DND-41 (cell line): ENCODE measurements at places on chromosomes 7 and 10.
A peak's percentile ranks its signal among the peaks of the same experiment; 100 is the strongest.

- peak; percentile 56 for DNase-seq
Measured at GRCh38 chr10:15744217-15744865, 24.6 kb upstream of the ITGA8 start.

DNA sequence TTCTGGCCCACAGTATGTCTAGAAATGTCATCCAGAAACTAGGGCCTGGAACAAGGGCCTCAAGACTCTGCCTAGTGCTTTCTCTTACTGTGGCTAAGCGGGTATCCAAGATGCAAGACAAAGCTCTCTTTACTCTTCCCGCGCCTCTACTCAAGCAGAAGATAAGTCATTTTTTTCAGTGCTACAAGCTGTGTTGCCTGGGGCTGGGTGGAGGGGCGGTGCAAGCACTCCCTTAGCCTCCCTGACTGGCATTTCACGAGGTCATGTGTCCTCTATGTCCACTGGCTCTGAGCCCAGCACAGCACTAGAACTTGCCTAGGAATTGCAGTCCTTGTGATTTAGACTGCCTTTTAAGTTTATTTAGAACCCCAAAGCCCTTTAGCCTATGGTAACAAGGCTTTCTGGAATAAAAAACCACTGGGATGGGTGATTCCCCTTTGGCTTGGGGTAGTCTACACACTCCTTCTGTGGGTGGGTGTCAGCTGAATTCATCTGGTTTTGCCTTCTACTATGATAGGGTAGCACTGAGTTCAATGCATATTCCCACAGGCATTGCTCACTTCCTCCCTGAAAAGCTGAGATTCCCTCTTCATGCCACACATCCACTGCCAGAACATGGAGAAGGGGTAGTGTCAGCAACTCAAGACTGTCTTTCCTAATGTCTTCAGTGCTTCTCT lies 371.8 kb upstream of the KCND2 start:
- no peak for DNase-seq

GRCh38 chr10:101066146-101066895 lies 4.5 kb downstream of the KAZALD1 start:
- no peak for DNase-seq

DNA sequence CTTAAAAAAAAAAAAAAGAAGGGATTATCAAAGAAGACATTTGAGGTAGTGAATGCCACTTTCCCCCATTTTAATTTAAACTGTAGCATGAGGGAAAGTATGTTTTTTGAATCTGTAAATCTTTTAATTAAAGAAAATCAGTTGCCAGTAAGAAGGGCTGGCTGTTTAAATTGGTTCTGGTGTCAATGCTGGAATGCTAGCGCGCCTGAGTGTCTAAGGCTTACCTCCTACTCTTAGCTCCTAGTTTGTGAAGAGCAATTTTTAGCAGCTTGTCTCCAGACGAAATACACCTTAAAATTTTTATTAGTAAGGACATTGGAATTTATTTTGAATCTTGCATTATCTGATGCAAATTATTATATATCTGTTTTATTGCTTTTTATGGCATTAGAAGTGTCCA lies 54.1 kb downstream of the UBE3C start:
- DNase-seq = no peak

- DNase-seq = no peak
Measured at GRCh38 chr7:131029002-131029401, 295.0 kb upstream of the KLF14 start.

DNA sequence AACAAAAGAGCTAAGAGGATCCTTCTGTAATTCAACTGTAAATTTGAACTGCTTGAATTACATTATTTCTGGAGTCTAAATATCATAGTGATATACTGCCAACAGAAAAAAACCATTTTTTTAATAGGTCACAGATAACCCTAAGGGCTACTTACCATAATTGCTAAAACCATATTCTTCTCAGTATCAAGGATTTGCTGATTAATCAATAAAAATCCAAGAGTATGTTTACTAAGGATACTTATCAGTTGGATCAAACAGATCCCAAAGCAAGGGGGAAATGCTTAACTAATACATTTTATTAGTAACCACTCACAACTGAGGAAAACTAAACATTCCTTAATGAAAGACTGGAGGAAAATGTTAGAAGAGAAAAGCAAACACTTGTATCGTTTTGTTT lies 166.0 kb downstream of the PIP4K2A start:
- DNase-seq = no peak

GRCh38 chr10:58334817-58335305 lies at the start of gene UBE2D1:
Gene UBE2D1, plus strand, starts transcription at chr10:58335006. Its CDS starts 196 bp downstream, at chr10:58335202.
- peak; percentile 87 for DNase-seq

DNA sequence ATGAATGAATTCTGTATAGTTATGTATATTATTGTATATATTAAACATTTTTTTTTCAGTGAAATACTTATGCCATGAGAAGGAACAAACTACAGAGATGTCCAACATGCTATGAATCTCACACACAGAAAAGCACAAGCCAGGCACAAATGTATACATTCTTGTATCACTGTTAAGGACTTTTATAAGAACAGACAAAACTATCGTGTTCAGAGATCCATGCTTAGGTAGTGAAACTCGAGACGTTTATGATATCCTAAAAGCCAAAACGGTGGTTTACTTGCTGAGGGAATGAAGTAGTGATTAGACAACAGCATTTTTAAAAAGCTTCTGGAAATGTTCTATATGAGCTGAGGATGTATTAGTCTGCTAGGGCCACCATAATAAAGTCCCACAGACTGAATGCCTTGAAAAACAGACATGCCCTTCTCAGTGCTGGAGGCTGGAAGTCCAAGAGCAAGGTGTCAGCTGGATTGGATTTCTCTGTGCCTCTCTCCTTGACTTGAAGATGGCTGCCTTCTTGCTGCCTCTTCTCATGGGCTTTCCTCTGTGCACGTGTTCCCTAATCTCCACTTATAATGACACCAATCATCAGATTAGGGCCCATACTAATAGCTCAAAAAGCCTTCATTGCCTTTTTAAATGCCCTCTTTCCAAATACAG lies 4.3 kb downstream of the MKI67 start:
- no peak for DNase-seq

DNA sequence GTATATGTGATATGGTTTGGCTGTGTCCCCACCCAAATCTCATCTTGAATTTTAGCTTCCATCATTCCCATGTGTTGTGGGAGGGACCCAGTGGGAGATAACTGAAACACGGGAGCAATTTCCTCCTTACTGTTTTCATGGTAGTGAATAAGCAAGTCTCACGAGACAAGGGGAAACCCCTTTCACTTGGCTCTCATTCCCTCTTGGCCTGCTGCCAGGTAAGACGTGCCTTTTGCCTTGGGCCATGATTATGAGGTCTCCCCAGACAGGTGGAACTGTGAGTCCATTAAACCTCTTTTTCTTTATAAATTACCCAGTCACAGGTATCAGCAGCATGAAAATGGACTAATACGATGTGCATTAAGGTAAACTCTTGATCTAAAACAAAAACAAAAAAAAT lies 357.1 kb upstream of the AOAH start:
- no peak for DNase-seq

DNA sequence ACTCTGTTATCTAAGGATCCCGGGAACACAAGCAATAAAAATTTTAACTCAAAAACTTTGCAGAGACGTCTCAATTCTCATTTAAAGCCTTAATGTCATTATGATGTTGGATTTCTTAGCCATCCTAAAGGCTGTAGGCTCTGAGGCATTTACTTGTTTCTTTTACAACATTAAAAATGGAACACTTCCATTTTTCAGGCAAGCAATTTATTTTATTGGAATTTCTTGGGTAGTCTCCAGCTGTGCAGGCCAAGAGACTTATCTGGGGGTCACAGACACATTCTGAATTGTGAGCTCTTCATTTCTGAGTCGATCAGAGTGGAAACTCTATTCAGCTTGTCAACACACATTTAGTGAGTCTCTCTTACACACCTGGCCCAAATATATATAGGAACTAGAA lies 48.0 kb upstream of the KIF5B start:
- no peak for DNase-seq

DNA sequence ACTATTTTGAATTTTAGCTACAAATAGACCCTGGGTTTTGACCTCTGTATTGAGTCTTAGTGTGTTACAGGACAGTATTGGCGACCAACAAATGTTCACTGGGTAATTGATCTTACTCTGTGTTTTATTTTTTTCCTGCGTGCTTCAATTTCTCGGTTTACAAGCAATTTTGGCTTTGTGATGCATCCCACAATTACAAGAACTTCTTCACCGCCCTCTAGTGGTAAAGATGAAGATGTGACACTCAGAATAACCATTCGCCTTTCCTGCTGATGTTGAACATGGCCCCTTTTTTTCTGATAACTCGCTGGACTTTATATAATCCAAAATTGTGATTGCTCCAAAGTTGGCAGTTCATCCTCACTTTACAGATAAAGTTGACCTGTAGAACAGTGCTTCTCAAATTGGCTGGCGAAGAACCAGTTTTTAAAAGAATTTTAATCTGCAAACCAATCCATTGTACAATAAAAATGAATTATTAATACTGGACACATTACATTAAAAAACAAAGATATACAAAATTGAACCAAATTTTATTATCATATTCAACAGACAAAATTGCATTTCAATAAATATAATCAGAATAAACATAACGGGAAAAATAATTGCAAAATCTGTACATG lies 20.2 kb upstream of the SMC3 start:
- DNase-seq = no peak

DNA sequence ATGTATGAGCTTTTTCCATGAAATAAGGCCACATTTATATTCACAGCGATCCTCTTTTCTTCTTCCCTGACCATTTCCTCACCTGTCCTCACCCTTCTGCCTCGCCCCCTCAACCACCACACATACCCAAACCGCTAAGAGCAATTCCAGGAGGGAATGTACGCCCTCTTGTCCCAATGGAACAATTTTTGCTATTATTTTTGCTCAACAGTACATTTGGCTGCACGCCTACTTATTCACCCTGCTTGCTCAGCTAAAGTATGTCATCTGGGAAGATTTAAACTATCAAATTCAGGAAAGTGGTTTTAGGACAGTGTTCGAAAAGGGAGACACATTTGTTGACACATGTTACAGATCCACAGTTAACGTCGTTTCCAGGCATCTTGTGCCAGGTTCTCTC lies 252.7 kb downstream of the NEBL start:
- no peak for DNase-seq

DNA sequence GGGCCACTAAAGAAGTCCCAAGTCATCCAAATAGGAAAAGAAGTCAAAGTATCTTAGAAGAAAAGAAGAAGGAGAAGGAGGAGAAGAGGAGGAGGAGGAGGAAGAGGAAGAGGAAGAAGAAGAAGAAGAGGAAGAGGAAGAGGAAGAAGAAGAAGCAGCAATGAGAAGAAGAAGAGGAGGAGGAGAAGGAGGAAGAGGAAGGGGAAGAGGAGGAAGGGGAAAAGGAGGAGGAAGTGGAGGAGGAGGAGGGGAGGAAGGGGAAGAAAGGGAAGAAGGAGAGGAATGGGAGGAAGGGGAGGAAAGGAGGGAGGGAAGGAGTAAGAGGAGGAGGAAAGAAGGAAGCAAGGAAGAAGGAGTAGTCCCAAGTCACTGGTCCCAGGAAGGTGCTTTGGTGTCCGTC lies 21.7 kb upstream of the RADIL start:
- no peak for DNase-seq

DNA sequence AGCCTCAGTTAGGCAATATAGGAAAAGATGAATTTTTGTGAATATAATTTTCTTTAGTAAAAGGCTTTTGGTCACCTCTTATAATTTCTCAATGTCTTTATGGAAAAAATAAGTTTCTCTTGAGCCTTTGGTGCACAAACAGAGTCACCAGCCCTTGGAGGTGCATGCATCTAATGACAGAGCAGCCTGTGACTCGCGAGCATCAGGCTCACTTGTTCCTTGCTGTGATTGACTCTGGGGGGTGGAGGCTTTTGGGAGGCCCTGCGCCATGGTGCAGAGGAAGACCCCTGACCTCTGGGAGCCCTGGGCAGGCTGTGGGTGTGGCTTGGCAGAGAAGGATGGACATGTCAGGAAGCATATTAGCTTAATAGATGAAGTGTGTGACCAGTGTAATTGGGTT lies 60.2 kb downstream of the FIGNL1 start:
- no peak for DNase-seq

DNA sequence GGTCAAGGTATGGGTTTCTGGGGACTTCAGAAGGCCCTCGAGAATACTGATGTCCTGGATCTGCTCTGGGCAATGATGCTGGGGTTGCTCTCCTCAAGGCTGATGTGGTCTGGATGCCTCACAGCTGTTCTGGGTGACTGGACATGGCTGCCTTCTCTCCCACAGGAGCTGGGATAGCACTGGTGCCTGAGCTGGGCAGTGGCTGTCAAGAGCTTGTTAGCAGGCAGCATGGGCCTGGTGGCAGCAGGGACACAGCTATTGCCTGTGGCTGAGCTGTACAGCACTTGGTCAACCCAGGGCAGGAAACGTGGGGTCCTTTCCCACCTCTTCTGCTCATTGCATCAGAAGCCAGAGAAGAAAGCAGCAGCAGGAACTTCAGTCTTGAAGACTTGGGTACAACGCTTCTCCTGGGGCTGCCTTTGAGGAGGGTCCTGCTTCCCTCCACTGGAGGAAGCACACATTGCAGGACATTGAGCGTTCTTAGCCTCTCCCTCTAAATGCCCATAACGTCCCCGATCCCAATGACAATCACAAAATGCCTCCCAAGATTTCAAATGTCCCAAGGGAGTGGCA lies 13.0 kb downstream of the ADCYAP1R1 start:
- no peak for DNase-seq

DNA sequence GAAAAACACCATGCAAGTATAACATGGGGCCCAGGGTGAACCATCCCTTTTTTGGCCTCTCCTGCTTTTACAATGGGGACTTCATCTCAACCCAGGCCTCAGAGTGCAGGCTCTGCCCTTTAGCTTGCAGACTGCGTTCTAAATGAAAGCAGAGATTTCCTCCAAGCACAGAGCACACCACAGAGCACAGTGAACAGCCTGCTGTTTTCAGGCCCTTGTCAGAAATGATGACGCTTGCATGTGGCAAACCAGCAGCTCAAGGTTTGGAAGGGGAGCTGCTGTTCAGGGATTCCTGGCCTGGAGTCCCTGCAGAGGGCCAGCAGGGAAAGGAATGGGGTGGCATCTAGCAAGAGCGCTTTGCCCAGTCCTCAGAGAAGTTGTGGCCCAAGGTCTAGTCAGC lies 167.3 kb upstream of the CDCA7L start:
- DNase-seq = no peak

DNA sequence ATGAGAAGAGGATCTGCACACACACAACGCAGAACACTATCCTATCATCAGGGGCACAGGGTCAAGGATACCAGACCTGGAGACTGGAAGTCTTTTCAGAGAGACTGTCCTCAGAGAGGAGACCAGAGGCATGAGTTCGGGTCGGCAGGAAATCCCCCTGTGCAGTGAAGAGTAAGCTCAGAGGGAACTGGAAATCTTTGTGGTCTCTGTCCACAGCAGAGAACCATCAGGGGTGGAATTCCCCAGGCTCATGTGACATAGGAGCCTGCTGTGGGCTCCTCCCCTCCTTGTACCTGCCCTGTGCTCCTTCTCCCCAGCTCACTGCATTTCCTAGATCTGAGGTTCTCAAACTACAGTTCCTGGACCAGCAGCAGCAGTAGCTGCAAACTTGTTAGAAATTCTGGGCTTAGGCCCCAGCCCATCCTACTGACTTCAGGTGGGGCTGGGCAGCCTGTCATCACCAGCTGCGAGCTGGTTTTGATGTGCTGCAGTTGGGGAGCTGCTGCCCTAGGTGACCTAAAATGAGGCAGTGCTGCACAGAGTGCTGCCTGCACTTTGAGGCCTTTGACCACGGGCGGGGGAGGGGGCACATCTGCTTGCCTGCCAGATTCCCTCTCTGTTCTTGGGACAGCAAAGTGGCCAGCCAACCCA lies 2.4 kb downstream of the ZMIZ2 start:
- DNase-seq = peak; percentile 59
